Hepatocyte (in vitro differentiated cells): ENCODE measurements at places on chromosomes 11 and 22. TPM values are rescaled to one million over a fixed set of nuclear protein-coding genes. Genes with fewer than 3 reads are reported as not detected.

Gene KRTAP5-2
- total RNA-seq = not detected in 2 replicates

Gene CBY1
- 19.7 and 20.5 TPM in 2 replicates for total RNA-seq

Gene SLC22A12
- total RNA-seq = not detected in 2 replicates

Gene NAV2
- total RNA-seq = 18.1 and 30.8 TPM in 2 replicates

Gene LDHAL6A
- total RNA-seq = not detected in 2 replicates

Gene OR4B1
- not detected in 2 replicates for total RNA-seq

Gene C22orf15
- total RNA-seq = not detected in 2 replicates

Gene ART5
- total RNA-seq = 2.3 and 6.3 TPM in 2 replicates

GRCh38 chr11:7251836-7252682, at the start of gene SYT9:
Gene SYT9 (plus strand): TSS chr11:7251904. CDS start chr11:7252187, 283 bp downstream.
- H3K4me3 ChIP-seq = peak within 1 kb of the TSS; percentile 62
- no peak within 1 kb of the TSS for H3K27ac ChIP-seq
- no peaks in the 10 kb centered on the region for H3K36me3 ChIP-seq
- DNase-seq = peak; percentile 66
- H3K27me3 ChIP-seq = peaks cover 66% of the 10 kb centered on the region
- H3K4me1 ChIP-seq = peaks cover 9% of the 10 kb centered on the region

DNA sequence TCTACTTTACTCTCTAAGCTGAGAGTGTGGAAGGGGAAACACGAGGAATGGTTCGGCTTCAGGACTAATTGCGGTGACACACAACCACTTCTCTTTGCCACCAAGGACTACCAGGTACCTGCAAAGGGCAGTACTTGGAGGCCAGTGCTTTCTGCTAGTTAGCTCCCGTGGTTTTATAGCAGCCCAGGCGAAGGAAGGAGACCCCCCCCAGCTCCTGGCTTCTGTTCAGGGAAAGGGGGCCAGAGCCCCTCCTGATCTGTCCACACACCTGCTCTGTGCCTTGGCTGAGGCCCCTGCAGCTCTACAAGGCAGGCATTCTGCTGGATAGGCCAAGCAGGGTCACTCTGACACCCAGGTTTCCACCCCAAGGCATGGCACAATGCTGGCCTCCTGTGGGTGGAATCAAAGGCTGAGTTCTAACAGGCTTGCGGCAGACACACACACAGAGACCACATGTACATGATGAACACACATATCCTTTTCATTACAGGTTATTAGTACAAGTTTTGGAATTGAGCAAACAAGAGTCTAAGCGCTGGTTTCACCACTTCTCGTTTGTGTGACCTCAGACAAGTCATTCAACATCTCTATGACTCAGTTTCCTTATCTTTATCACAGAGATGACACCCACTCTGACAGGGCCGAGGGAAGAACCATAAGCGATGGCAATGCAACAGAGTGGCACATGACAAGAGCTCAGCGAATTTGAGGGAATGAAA, 7.5 kb downstream of the SERPIND1 start:
- H3K27ac ChIP-seq = no peak overlapping the region
- H3K4me3 ChIP-seq = no peak overlapping the region
- no peaks in the 10 kb centered on the region for H3K27me3 ChIP-seq
- peaks cover 23% of the 10 kb centered on the region for H3K4me1 ChIP-seq
- H3K36me3 ChIP-seq = no peaks in the 10 kb centered on the region

- H3K36me3 ChIP-seq = no peaks in the 10 kb centered on the region
- H3K27ac ChIP-seq = no peak overlapping the region
- H3K4me1 ChIP-seq = no peaks in the 10 kb centered on the region
These were observed 78.8 kb downstream of the RELT start for GRCh38 chr11:73454987-73455386.

DNA sequence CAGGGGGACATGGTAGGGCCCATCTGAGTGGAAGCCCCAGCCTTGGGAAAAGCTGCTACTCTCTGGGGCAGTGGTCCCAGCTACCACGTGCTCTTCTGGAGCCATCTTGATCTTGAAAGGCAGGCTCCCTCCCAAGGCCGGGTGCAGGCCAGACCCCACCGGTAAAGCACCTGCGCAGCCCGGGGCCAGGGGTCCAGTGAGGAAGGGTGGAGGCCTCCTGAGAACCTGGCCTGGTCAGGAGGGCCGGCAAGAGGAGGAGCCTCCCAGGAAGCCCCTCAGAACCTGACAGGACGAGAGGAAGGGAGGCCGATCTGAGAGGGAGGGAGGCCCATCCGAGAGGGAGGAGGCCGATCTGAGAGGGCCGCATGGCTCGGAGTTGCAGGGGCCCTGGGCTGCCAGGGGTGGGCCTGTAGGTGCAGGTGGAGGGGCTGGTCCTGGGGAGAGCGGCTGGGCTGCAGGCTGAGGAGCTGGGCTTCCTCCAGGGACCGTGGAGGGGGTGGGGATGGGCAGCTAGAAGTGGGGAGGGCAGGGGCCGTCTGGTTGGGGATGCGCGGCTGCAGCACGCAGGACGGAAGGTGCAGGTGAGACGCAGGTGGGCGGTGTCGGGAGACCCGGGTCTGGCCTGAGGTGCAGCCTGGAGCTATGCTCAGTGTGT, 529 bp downstream of the GRAMD4 start:
- DNase-seq = no peak
- H3K36me3 ChIP-seq = no peaks in the 10 kb centered on the region
- peaks cover 14% of the 10 kb centered on the region for H3K4me1 ChIP-seq
- no peak overlapping the region for H3K4me3 ChIP-seq

GRCh38 chr11:73228268-73229134, 10.4 kb downstream of the P2RY2 start:
- H3K36me3 ChIP-seq = no peaks in the 10 kb centered on the region
- no peaks in the 10 kb centered on the region for H3K27me3 ChIP-seq
- H3K27ac ChIP-seq = no peak overlapping the region

DNA sequence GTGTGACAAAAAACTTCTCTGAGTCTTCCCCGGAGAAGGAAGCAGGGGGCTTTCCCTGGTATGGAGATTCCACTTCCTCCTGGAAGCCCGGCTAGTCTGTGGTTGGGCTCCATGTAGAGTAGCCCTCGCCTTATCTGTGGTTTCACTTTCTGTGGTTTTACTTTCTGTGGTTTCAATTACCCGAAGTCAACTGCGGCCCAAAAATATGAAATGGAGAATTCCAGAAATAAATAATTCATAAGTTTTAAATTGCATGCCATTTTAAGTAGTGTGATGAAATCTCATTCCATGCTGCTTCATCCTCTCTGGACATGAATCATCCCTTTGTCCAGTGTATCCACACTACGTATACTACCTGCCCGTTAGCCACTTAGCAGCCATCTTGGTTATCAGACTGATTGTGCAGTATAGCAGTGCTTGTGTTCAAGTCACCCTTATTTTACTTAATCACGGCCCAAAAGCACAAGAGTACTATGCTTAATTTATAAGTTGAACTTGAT, 275.0 kb upstream of the SESN3 start:
- H3K4me1 ChIP-seq = no peaks in the 10 kb centered on the region
- no peak overlapping the region for H3K4me3 ChIP-seq
- DNase-seq = no peak
- H3K27ac ChIP-seq = no peak overlapping the region
- H3K36me3 ChIP-seq = no peaks in the 10 kb centered on the region

- H3K4me1 ChIP-seq = no peaks in the 10 kb centered on the region
- no peaks in the 10 kb centered on the region for H3K27me3 ChIP-seq
- no peak within 1 kb of the TSS for H3K27ac ChIP-seq
- DNase-seq = no peak
- H3K4me3 ChIP-seq = no peak within 1 kb of the TSS
- H3K36me3 ChIP-seq = no peaks in the 10 kb centered on the region
These were observed at the start of gene FOLR1 for GRCh38 chr11:72191961-72192381. Gene FOLR1 (plus strand): TSS chr11:72192140. CDS start chr11:72192174, 34 bp downstream.

DNA sequence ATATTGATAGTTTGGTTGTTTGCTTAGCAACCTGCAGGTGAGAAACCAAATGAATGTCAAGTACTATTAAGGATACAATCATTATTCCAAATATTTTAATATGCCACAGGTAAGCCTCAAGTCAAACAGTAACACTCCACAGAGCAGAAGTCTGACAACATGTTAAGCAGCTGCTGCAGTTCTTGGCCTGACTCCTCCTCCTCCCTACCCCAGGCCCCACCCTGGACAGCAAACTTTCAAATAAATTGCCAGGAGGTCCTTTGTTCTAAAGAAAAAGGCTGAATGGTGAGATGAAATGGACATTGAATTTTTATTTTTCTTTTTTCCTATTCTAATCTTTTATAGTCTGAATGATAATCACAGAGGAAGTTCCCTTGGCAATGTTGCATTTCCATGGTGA, 260.0 kb upstream of the POU2AF2 start:
- no peaks in the 10 kb centered on the region for H3K27me3 ChIP-seq
- no peak for DNase-seq
- H3K36me3 ChIP-seq = no peaks in the 10 kb centered on the region

GRCh38 chr11:108967571-108967970, 302.7 kb downstream of the DDX10 start:
- H3K36me3 ChIP-seq = no peaks in the 10 kb centered on the region
- no peak overlapping the region for H3K4me3 ChIP-seq
- H3K27me3 ChIP-seq = no peaks in the 10 kb centered on the region
- H3K27ac ChIP-seq = peak overlapping the region; percentile 53
- peak; percentile 55 for DNase-seq

DNA sequence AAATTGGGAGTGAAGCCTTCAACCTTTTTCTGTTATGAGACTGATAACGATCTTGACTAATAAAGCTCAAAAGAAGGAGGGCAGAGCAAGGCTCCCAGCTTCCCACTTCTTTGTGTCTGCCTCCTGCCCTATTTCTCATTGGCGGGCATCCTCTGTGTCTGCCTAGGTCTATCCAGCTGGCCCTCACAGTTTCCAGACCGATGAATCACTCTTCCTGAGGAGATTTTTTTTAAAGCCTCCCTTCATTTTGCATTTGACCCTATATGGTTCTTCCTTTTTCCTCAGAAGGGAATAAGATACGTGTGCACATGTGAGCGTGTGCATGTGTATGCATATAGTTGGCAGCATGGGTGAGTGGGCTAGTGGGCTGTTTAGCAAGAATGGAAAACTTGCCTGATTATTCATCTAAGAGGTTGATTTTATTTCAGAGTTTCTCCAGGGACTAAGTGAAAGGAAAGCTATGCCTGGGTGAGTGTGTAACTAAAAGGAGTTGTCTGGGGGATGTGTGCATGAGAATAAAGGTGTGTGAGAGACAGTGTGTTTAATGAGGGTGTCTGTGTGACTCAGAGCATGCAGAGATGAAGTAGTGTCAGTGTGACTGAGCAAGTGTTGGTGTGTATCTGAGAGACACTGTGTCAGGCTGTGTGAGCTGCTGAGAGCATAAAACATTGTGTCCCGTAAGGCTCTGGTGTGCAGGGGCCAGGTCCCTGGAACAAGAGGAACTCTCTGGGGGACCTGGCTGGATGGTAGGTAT, 12.2 kb downstream of the PHLDB1 start:
- no peak overlapping the region for H3K4me3 ChIP-seq
- peak overlapping the region; percentile 96 for H3K27ac ChIP-seq
- peaks cover 67% of the 10 kb centered on the region for H3K4me1 ChIP-seq
- H3K36me3 ChIP-seq = no peaks in the 10 kb centered on the region
- no peaks in the 10 kb centered on the region for H3K27me3 ChIP-seq
- peak; percentile 70 for DNase-seq

DNA sequence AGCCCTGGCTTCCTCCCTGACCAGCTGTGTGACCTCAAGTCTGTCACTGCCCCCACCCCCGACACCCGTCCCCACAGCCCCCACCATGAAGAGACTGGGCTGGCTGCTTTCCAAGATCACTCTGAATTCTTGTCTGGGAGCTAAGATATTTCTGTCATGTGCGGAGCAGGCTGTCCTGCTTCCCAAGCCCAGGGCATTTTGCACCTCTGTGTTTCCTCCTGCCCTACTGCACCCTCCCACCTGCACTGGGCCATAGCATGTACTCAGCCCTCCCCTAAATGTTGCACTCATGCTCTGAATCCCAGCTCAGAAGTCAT, 30.3 kb upstream of the MYEOV start:
- H3K27ac ChIP-seq = no peak overlapping the region
- no peak overlapping the region for H3K4me3 ChIP-seq
- no peaks in the 10 kb centered on the region for H3K36me3 ChIP-seq
- no peak for DNase-seq
- H3K4me1 ChIP-seq = no peaks in the 10 kb centered on the region

- H3K27ac ChIP-seq = no peak overlapping the region
- no peaks in the 10 kb centered on the region for H3K27me3 ChIP-seq
These were observed 31.8 kb downstream of the RNF169 start for GRCh38 chr11:74780248-74781005.

GRCh38 chr11:80771017-80771416, 1330.2 kb upstream of the TENM4 start:
- no peaks in the 10 kb centered on the region for H3K4me1 ChIP-seq
- H3K27ac ChIP-seq = no peak overlapping the region
- no peak overlapping the region for H3K4me3 ChIP-seq
- no peaks in the 10 kb centered on the region for H3K36me3 ChIP-seq
- no peak for DNase-seq

DNA sequence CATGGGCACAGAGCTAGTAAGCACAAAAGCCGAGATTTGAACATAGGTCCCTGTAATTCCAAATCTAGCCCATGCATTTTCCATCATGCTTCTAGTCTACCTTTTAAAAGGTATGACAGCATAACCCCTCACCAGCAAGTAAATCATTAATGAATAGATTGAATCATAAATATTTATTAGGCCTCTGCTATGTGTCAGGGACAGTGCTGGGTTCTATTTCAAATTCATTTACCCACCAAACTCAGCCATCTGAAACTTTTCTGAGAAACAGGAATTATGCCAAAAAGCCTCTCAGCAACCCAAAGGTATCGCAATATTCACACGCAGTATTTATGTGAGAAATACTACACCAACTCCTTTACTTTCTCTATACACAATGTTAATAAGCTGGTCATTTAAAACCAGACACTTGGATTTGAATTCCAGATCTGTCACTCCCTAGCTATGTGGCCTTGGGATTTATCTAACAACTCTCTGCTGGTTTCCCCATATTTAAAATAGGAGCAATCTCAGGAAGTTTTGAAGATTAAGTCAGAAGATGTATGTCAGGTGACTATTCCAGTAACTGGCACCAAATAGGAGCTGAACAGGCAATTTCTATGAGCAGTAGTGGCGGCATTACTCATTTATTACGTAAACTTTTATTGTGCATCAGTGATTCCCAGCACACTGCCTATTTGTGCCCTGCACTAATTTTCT, 191.4 kb downstream of the TENM4 start:
- H3K36me3 ChIP-seq = no peaks in the 10 kb centered on the region
- no peak overlapping the region for H3K4me3 ChIP-seq
- peaks cover 8% of the 10 kb centered on the region for H3K4me1 ChIP-seq
- DNase-seq = no peak
- no peaks in the 10 kb centered on the region for H3K27me3 ChIP-seq

- H3K36me3 ChIP-seq = no peaks in the 10 kb centered on the region
- H3K4me3 ChIP-seq = no peak overlapping the region
These were observed 9.9 kb upstream of the GAL start for GRCh38 chr11:68674461-68674860.
